Hepatocyte (in vitro differentiated cells): ENCODE measurements at places on chromosomes 5 and 9. TPM values are rescaled to one million over a fixed set of nuclear protein-coding genes. Genes with fewer than 3 reads are reported as not detected.

GRCh38 chr9:78788101-78788500, 491.2 kb downstream of the PSAT1 start:
- no peak for DNase-seq

- DNase-seq = no peak
These were observed 115.4 kb downstream of the EGFLAM start for GRCh38 chr5:38373743-38374142.

DNA sequence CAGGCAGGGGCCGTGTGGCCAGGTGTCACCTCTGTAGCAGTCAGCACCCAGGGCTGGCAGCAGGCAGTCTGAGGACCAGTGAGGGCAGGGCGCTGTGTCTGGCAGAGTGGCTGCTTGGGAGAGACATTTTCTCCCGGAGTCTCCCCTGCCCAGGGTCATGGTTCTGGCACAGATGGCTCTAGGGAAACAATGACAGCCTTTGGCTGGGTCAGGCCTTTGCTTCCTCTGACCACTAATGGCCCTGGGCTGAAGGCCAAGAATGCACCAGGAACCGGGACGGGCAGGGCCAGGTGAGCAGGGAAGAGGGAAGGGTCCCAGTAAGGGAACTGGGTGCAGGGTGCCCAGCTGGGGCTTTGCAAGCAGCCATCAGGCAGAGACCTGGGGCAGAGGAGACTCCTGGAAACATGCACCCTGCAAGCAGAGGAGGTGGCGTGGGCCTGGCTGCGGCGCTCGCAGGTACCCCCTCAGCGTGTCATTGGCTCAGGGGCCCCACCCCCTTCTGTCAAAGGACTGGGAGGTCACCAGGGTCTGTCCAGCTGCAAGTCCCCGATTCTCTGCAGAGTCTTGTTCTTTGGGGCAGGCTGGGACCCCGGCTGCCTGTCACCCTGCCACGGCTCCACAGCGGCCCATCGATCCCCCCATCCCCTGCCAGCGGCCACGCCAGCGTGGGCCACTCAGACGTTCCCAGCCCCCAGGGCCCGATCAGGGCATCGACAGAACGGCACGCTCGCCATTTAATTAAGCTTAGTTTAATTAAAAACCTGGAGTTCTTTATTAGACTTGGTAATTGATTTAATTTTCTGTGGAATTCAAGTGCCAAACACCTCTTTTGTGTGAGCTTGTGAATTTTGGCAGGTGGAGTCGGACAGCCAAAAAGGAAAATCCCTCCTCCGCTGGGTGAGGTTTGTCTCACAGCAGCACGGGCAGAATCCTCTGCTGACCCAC, 18.9 kb upstream of the TMEM250 start:
- DNase-seq = no peak

Gene MAMDC4
- 7.9 and 8.5 TPM in 2 replicates for total RNA-seq

Gene MSX2
- total RNA-seq = 20.7 and 28.8 TPM in 2 replicates

Gene CCDC152
- total RNA-seq = 1.8 and 2.0 TPM in 2 replicates
